ENCODE measurements at places on chromosomes 1 and 21.

DNA sequence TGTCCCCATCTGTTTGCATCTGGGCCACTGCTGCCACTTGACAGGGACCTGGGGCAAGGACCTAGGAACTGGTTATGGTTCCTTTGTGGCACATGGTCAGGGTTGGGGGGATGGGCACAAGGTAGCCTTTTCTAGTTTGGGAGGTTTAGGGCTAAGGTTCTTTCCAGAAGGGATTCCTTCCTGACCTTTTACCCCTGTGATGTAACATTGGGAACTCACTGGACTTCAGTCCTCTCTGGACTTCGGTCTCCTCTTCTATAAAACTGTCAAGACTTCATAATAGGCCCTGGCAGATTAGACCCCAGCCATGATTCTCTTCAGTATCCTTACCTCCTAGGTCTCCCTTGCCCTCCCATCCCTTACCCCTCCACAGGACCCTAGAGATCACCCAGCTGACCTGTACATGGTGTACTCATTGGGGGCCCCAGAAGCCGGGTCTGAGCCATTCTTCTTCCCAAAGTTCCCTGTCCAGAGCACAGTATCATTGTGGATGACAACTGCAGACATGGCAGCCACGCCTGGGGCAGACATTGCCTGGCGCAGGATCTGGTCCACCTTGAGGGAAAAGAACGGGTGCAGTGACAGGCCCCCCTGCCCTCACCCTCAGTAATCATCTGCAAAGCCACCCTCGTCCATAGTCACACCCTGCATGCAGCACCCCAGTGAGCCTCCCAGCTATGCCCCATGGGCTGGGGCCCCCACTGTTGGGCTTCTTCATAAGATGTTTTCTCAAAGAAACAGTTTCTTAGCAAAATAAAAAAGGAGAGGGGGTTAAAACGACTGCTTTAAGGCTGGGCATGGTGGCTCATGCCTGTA is 12.9 kb downstream of the LACTBL1 start:
- DNase-seq: no peak

- DNase-seq: no peak
Observed at GRCh38 chr1:173248247-173248940, 41.3 kb upstream of the TNFSF4 start.

DNA sequence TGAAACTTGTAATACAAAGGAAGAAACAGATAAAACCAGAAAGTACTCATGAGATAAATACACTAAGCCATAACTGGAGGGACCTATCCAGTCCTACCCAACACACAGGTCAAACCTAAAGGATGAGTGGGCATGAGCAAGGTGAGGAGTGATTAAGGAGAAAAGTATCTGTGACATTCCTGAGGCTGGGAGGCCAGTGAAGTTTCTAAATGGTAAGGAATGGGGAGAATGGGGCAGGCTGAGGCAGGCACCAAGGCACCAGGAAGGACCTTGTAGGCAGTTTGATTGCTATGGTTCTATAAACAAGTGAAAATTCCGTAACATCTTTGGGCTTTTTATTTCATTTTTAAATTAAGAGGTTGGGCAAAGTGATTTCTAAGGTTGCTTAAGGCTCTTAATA is 10.4 kb downstream of the DDX59 start:
- DNase-seq: no peak

DNA sequence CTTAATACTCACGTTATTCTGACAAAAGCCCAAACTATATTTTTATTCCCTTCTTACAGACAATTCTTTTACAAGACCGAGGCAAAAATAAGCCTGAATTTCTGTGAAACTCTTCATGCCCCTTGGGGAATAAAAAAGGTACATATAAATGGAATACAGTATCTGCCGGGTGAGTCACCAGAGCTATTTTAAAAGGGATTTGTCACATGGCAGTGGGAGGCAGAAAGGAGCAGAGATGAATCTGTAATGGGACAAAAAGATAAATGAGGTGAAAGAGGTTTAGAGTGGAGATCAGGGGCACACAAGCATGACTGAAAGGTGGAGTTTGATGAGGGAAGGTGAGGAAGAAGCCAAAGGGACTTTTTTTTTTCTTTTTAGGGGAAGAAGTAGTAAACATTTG is 8.8 kb downstream of the XCL1 start:
- DNase-seq: no peak

DNA sequence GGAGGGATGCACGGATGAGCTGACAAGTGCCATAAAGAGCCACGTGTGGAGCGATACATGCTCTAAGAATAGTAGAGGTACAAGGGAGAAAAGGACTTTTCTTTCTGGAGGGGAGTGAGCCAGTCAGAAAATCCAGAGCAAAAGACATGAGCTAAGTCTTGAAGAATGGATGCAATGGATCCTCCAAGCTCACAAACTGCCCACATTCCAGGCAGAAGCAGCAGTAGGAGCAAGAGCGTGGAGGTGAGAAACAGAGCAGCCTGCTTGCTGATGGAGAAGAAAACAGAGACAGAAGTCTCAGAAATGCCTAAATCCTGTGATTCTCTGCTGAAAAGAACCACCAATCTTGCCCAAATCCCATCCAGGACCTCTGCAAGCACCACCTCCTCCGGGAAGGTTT is 78.2 kb upstream of the RALGPS2 start:
- no peak for DNase-seq

DNA sequence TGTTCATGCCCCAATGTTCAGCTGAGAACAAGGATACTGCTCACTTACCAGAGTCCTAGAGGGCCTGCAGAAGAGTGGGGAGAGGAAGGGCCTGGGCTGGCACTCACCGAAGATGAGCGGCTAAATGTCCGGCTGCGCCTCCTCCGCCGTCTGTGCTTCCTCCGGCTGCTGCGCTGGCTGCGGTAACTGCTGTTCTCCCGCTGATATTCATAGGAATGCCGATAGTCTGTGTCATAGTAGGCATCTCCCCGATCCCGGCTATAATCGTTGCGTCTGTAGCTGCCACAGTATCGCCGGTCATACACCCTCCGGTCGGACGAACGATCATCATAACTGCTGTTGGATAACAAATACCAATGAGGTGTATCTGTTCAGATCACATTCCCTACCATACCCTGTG is 3.9 kb downstream of the CLK2 start:
- DNase-seq: no peak

DNA sequence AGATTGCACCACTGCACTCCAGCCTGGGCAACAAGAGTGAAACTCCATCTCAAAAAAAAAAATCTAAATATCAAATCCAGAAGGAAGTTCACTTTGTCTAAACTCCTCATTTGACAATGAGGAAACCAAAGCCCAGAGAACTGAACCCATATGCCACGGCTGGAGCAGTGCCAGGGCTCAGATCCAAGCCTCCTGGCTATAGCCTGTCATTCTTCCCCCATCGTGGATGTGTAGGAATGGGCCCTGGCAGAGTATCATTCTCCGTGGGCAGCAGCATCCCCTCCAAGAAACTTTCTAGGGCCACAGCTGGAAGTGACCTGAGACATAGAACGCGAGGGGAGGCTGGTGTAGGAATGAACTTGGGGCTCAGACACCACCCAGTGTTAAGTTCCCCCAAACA is 47.2 kb downstream of the CAPN9 start:
- DNase-seq: no peak

GRCh38 chr1:239826211-239826610 is 265.5 kb upstream of the FMN2 start:
- no peak for DNase-seq
